ENCODE measurements at places on chromosomes 12 and 14.
A peak's percentile ranks its signal among the peaks of the same experiment; 100 is the strongest.

- DNase-seq = no peak
Measured at GRCh38 chr14:33811721-33812120, 139.2 kb downstream of the EGLN3 start.

DNA sequence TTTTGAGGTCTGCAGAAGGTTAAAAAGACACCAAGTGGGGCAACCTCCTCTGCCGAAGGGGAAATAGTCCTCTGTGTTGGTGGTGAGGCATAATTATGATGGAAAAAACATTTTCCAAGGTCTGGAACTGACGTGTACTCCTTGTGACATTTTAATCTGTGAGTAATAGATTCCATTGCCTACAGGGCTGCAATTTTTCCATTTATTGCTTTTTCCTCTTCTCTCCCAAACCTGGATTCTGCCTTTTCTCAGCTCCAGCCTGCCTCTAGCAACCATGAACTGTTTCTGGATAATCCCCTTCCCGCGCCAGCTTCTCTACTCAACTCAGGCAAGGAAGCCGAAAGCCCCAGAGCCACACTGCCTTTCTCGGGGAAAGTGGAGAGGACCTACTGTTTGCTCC, 230.1 kb upstream of the PLXNC1 start:
- DNase-seq = no peak

DNA sequence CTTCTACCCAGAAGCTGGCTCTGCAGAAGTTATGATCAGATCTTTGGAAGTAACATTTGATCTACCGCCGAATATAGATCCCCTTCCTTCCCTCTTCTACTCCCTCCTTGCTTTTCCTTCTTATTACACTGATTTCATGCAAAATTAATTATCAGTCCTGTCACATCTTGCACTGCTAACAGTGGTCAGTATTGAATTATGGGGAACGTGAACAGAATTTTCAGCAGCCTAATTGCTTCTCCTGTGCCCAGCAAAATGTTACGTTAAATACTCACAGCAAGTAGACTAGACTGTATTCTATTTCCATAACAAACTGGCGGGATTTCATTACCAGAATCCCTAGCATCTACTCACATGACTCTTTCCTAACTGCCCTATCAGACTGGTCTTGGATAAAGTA, 596.9 kb downstream of the DIO2 start:
- DNase-seq = no peak

- no peak for DNase-seq
Measured at GRCh38 chr12:132422381-132423043, 67.4 kb upstream of the FBRSL1 start.

DNA sequence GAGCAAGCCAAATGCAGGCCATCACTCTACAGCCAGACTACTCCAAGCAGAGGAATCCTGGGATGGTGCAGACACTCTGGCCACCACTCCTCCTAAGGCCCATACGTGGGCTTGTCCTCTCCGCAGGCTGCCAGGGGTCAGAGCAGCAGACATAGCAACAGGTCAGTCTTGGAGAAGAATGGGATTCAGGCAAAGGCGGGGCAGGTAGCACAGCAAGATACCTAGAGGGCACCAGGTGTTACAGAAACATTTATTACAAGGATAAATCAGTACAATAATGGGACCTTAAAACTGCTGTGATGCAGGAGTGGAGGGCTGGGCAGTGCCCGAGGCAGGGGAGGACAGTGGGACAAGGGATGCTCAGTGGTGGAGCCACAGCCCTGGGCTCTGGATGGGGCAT, 20.3 kb downstream of the SYNDIG1L start:
- no peak for DNase-seq

GRCh38 chr14:69468949-69469348, 15.6 kb upstream of the PLEKHD1 start:
- DNase-seq = no peak

DNA sequence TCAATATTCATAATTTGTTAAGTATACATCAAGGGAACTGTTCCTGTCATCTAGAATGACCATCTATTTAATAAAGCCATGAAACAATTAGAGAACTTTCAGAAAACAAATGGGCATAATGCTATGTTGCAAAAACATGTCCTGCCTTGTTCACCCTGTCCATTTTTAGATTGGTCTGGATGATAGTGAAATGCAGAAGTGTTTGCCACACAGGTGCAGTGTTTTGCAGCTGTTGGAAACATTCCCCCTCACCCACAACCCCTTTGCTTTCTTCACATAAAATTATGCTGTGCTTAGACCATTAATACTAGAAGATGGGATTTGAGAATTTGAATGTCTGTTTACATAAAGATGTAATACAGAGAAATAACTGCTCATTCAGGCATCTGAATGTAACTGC, 36.5 kb downstream of the LEMD3 start:
- DNase-seq = peak; percentile 63

GRCh38 chr12:19847294-19848059, 408.2 kb downstream of the AEBP2 start:
- no peak for DNase-seq

DNA sequence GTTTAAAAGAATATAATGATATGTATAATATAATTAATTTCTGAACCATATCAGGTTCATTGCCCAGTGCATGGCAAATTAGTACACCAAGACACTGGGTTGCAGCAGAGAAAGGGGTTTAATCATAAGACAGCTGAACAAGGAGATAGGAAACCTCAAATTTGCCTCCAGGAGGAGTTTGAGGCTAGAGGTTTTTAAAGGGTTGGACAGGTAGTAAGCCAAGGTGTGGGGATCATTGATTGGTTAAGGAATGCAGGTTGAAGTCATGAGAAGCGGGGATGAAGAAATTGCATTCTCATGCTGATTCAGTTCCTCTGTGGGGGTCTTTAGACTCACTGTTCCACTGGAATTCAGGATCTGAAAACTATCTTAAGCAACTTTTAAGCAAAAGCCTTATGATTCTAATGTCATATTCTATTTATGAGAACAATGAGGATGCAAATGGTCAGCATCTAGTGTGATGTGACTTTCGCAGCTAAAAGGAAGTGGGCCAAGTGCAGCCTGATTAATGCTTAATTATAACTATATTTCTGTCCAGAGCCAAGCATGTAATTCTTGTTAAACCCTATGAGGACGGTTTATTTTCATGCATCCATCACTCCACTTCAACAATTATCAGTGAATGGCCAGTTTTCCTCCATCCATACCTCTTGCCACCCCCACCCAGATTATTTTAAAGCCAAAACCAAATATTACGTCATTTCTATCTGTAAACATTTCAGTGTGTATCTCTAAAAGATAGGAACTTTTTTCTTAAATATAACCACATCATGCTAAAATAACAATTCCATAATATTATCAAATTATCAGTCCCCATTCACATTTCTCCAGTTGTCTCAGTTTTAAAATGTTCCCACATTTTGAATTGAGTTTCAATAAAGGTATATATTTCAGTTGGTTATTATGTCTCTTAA, 14.9 kb downstream of the RNF212B start:
- no peak for DNase-seq

DNA sequence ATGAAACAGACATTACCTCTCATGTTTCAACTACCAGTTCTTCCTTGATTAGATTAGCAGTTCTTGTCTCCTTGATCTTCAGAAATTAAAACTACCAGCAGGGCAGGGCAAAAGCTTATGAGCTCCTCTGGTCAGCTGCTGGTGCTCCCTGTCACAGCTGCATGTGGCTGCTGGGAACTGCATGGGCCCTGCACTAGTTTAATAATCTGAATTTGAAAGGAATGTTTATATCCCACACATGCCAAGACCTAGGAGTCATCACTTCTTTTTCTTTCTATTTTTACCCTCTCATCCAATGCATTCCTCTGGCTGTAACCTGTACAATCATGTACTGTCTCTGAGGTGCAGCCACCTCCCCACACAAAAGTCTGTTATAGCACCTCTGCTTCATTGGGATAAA, 73.9 kb downstream of the ARMH4 start:
- no peak for DNase-seq

GRCh38 chr12:52296572-52297215, 5.4 kb upstream of the KRT81 start:
- DNase-seq = no peak

- no peak for DNase-seq
Measured at GRCh38 chr14:50335989-50336824, 24.1 kb downstream of the DMAC2L start.

GRCh38 chr12:42130672-42131402, 13.8 kb downstream of the GXYLT1 start:
- DNase-seq = no peak

GRCh38 chr14:55951341-55952206, 166.6 kb upstream of the PELI2 start:
- no peak for DNase-seq

DNA sequence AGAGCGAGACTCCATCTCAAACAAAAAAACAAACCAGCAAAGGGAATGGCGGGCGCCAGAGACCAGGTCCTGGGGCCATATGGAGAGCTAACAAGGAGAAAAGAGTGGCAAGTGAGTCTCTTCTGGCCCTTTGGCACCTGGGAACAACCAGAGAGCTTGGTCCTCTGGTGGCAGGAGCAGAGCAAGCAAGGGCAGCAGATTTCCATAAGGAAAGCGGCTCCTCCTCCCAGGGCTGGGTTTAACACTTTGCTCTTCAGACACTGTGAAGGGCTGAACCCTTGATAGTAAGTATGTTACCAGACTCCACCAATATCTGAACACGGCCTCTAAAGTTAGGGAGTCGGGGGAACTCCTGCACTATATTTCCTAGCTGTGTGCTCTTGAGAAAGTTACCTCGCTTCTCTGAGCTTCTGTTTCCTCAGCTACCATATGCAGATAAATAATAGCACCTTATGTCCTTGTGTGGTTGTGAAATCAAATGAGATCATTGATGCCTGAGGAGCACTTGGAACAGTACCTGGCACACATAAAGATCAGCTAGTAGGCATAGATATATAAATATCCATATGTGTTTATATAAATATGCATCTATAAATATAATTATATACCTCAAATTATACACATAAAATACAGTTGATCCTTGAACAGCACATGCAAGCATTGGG, 33.4 kb upstream of the PLEKHG6 start:
- no peak for DNase-seq

DNA sequence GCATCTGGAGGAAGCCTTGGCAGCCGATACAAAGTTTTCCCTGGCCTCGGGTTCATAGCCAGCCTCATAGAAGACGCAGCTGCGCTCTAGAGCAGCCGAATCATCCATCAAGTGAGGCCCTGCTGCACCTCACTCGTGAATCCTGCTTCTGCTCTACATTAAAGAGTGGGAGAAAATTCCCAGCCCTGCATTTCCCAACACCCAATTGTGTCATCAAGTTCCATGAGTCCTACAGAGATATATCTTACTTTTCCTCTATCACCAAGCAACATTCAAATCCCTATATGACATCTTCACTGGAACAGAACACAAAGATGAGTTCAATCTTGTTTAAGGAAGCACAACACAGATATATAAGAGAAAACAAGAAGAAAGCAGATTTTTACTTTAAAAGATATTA, 139.3 kb downstream of the TTC7B start:
- DNase-seq = no peak

- peak; percentile 15 for DNase-seq
Measured at GRCh38 chr12:58804749-58805148, 115.6 kb downstream of the LRIG3 start.

- no peak for DNase-seq
Measured at GRCh38 chr14:90319173-90319572, 12.6 kb downstream of the NRDE2 start.

- no peak for DNase-seq
Measured at GRCh38 chr12:31574803-31575575, 15.9 kb downstream of the DENND5B start.

- no peak for DNase-seq
Measured at GRCh38 chr12:86666316-86666715, 410.1 kb upstream of the MGAT4C start.

DNA sequence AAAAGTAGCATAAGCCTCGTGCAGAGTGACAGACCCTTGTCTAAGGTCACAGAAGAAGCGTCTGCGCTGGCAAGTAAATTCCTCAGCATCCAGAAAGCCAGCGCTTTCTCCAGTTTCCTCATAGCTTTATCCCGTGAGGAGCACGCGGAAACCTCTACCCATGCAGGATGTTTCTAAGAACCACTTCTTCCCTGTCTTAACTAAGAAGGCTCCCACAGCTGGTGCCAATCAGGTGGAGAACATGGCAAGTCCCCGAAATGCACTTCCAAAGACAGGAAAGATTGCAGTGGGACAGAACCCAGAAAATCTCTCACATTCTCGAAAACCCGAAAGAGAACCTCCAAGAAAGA, 968 bp upstream of the ARID4A start:
- DNase-seq = no peak

DNA sequence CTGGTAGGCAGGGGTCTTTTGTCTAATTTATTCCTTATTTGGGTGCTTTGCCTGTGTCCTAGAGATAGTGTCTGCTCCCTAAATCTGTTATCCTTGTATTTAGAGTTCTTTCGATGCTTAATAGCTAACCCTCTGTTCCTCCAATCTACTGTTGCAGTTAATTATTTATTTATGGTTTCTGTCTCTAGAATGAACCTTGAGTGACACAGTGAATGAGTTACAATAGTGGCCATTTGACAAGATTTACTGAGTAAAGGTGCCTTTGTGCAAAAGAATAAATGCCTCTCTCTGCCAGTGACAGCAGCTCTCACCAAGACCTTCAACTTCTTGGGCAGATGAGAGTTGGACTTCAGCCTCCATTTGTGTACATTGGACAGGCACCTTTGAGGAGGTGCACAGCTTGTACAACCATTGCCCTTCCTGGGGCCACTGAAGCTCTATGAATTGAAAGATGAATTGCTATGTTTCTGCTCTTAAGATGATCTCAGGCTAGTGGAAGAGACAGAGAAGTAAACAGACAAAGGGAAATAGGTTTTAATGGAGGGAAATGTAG, 165.9 kb downstream of the DERA start:
- no peak for DNase-seq

GRCh38 chr12:28610401-28611114, 420.3 kb downstream of the CCDC91 start:
- no peak for DNase-seq

DNA sequence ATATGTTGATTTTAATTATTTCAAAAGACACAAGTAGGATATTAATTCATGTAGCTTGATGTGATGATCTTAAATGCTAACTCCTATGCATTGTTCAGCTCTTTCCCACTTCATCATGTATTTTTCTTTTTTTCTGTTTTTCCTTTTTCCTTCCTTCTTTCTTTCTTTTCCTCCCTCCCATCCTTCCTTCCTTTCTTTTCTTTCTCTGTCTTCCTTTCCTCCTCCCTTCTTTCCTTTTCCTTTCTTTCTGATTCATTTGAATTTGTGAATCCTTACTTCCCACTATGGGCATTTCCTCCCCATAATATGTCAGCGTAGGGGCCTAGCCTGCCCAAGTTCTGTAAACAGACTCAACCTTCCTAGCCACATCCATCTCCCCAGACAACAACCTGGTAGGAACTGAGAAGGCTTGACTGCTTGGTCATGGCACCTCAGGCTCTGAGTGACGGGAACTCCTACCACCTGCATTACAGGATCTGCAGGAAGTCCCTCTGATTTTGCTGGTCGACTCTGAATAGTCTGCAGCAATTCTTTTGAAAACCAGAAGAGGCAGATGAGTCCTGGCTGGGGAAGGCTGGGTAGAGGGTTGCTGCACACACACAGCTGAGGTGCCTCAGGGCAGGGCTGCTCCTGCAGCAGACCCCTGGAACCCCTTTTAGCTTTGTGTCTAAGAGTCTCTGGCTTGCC, 33.4 kb upstream of the BHLHE41 start:
- no peak for DNase-seq
